ENCODE measurements at places on chromosomes 2 and 18.

GRCh38 chr2:228592925-228593324 lies 411.4 kb upstream of the SPHKAP start:
- no peak for DNase-seq

GRCh38 chr18:46289931-46290330 lies 185.7 kb downstream of the HAUS1 start:
- no peak for DNase-seq

DNA sequence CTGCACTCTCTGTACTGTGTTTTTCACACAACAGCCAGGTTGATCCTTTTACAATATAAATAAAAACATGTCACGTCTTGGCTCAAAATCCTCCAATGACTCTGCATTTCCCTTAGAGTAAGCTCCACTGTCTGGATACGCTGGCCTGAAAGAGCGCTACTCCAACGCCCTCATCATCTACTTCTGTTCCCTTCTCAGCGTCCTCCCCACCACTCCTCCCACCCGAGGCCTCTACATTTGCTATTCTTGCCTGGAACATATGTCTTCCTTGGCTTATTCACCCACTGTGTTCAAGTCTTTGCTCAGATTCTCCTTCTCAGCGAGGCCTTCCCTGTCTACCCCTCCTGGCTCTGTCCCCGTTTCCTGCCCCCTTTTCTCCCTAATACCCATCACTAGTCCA lies 37.6 kb downstream of the EPB41L3 start:
- no peak for DNase-seq

GRCh38 chr2:94982675-94983074 lies 42.8 kb upstream of the MAL start:
- no peak for DNase-seq

DNA sequence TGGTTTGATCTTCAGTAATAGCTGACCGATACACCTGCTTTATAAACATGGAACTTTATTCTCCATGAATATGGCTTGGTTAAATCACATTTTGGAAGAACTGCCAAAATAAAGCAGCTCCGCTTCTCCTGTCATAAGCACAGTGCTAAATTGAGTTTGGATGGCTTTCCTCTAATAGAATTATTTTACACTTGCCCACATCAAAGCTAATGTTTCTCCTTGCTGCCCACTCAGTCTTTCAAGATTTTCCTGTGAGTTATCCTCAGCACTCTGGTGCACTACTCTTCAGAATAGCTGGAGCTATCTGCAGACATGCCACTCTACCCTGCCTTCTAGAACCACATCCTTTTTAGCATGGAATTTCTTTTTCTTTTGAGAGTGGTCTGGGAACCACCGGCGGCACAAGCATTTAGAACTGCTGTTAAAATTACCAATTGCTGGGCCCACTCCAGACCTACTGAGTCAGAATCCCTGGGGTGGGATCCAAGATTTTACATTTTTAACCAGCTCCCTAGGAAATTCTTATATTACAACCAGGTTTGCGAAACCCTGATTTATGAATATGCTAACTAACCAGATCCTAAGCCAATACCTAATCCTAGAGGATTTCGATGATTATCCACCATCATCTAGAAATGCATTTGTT lies 283.3 kb downstream of the AFF3 start:
- no peak for DNase-seq

- no peak for DNase-seq
Measured at GRCh38 chr18:48252525-48252924, 156.7 kb downstream of the ZBTB7C start.

GRCh38 chr18:22066083-22066485 lies 103.3 kb upstream of the GATA6 start:
- DNase-seq = no peak
